ENCODE measurements at places on chromosomes 11 and 22. TPM values are rescaled to one million over a fixed set of nuclear protein-coding genes. Genes with fewer than 3 reads are reported as not detected.

The PAMR1 gene
- total RNA-seq = 14.7 TPM

The PRAME gene
- not detected for total RNA-seq

The APLNR gene
- total RNA-seq = 4.7 TPM

The OLFML1 gene
- total RNA-seq = 13.6 TPM

The CARNS1 gene
- 1.3 TPM for total RNA-seq

The PPME1 gene
- 63.2 TPM for total RNA-seq

The APOBEC3A gene
- 2.0 TPM for total RNA-seq

The ANGPTL5 gene
- not detected for total RNA-seq

The MS4A6E gene
- total RNA-seq = not detected

The MPPED2 gene
- 77.2 TPM for total RNA-seq

The AQP11 gene
- total RNA-seq = 0.34 TPM

All from ureter (tissue), 1 donor.